ENCODE measurements at places on chromosomes 7 and 10. TPM values are rescaled to one million over a fixed set of nuclear protein-coding genes. Genes with fewer than 3 reads are reported as not detected.

Gene PKD2L1
- not detected for total RNA-seq

Gene FZD8
- total RNA-seq: 13.7 TPM

Gene ZNF727
- not detected for total RNA-seq

DNA sequence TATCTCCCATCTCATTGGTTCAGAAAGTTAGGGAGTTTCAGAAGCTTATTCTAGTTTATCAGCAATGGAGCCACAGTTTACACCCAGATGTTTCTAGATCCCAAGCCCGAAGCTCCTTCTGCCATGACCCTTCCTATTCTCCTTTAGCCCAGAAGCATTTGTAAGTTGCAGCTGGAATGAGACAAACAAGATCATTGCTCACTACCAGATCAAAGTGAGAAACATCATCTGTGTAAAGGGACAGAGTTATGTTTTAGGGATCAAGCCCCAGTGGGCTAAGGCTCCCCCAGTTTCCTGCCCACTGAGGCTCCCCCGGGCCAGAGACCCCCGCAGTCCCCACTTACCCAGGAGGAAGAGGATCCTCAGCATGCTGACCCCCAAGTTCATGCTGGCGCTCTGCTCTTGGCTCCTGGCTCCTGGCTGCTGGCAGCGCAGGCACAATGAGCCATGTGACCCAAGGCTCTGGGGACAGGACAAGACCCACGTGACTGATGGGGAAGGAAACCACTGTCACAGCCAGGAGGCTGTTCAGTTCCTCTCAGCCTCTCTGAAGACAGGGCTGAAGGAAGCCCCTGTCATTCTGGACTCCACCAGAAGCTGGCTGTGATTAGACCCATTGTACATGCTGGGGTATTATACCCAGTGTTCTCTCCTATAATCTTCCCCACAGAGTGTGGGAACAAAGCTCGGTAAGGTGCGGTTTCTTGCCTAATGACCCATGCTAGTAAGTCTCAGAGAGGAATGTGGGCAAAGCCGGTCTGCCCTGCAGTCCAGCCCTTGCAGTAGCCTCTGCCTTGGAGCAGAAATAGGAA, at the start of gene TMEM273:
TSS of gene TMEM273 (minus strand) at position 442 of the 812 bp plus-strand sequence. CDS start at position 387, 55 bp downstream.
- no peak within 1 kb of the TSS for H3K27ac ChIP-seq
- H3K4me1 ChIP-seq: 0 out of 2 replicates have a peak, but pooled peaks cover 4% of the 10 kb centered on the region
- no peaks in the 10 kb centered on the region for H3K27me3 ChIP-seq
- no peaks in the 10 kb centered on the region for H3K36me3 ChIP-seq
- no peak within 1 kb of the TSS for H3K4me3 ChIP-seq

Measured in WTC11 (cell line).